HFF-Myc (cell line): ENCODE measurements at places on chromosomes 6 and 20.

GRCh38 chr6:157233686-157234085, 89.6 kb downstream of the TMEM242 start:
- DNase-seq, result no peak

DNA sequence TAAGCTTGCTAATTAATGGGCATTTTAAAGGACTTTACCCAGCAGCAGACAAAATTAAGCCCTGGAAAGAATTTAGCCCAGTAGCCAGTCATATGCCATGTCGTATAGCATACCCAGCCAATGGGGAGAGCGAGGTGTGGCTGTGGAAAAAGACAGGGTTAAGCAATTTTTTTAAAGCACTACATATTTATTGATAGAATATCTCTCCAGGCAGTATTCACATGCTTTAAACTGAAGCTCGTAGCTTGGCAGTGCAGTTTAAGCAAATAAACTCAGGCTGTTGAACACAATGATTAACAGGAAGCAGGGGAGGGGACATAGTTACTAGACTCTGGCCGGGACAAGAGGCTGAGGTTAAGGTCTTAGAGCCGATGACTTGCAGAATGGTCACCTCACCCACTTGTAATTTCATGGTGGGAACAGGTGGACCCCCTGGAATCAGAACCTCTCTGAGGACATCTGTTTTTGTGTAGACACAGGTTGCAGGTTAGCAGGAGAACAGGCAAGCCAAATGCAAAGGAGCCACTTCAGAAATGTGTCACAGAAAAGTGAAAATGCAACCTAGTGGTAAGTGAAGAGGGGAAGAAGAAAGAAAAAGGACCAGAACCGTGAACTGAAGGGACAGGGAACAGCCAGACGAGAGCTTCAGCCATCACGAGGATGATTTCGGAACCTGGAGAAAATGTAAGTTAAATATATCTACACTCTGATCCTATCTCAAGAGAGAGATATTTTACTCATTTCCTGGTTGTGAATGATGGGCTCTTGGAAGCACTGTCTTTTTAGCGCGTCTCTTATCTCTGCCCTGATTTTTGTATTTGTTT, 7.2 kb downstream of the GCNT2 start:
- no peak for DNase-seq

- DNase-seq, result no peak
Observed at GRCh38 chr6:82951935-82952334, 113.7 kb downstream of the UBE3D start.

- DNase-seq, result no peak
Observed at GRCh38 chr20:17663040-17663399, 19.0 kb downstream of the RRBP1 start.
